SJSA1 (cell line): ENCODE measurements at places on chromosomes 6 and 20. TPM values are rescaled to one million over a fixed set of nuclear protein-coding genes. Genes with fewer than 3 reads are reported as not detected.

DNA sequence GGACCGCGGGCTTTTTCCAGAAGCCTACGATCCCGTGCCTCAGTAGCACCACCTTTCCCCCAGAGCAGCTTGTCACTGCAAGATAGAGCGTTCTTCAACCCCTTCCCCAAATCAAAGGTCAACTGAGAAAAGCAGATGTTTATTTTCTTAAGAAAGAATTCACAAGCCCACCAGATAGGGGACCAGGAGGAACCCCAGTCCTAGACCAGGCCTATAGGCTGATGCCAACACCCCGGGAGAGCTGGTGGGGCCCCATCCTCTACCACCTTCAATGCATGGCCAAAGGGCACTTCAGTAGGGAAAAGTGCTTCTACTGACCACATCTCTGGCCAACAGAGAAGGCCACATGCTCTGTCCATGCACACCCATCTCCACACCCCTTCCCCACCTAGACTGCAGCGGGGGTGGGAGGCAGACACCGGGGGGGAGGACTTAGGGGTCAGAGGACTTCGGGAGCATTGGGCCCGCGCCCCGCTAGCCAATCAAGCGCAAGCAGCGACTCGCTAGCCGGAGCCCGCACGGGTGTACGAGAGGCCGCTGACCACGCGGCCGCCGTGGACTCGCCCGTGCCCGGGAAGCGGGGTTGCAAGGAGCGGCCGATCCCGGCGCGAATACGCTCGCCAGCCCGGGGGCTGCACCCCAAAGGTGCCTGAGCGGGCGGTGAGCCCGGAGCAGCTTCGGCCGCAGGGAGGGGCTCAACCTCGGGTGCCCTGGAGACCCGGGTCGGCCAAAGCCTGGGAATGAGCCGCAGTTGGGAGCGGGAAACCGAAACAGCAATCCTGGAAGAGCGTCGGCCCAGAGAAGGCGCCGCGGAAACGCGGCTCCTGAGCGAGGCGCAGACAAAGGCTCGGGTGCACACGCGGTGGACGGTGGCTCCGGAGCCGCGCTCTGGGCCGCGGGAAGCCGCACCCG, 2.8 kb downstream of the PDE10A start:
- H3K27me3 ChIP-seq, result peaks cover 77% of the 10 kb centered on the region
- no peaks in the 10 kb centered on the region for H3K36me3 ChIP-seq
- peaks cover 36% of the 10 kb centered on the region for H3K4me1 ChIP-seq
- no peak overlapping the region for H3K27ac ChIP-seq

- H3K27ac ChIP-seq, result peak overlapping the region; percentile 62
- no peak for DNase-seq
- peaks cover 43% of the 10 kb centered on the region for H3K4me1 ChIP-seq
- no peaks in the 10 kb centered on the region for H3K27me3 ChIP-seq
These were observed 296.8 kb upstream of the MARCKS start for GRCh38 chr6:113560376-113560775.

GRCh38 chr6:15905488-15906419, 223.1 kb upstream of the MYLIP start:
- no peak overlapping the region for H3K27ac ChIP-seq
- no peaks in the 10 kb centered on the region for H3K36me3 ChIP-seq
- no peak for DNase-seq
- no peaks in the 10 kb centered on the region for H3K27me3 ChIP-seq
- no peaks in the 10 kb centered on the region for H3K4me1 ChIP-seq

DNA sequence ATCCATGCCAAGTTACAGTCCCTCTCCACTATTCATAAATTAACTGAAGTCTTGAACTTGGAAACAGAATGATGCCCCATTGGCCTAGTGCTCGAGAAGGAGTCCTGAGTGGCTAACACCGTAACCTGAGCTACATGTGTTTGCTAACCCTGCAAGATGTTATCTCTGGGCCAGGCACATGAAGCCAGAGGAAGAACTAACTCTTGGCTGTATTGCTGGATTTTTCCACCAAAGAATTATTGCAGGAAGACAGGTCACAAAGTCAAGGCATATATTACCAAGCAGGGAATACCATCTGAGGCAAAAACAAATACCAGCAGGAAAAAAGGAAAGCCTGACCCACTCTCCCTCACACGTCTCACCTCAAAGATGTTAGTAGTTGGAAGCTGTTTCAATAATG, 148.9 kb upstream of the PHACTR1 start:
- peaks cover 20% of the 10 kb centered on the region for H3K4me1 ChIP-seq
- H3K4me3 ChIP-seq, result no peak overlapping the region
- H3K36me3 ChIP-seq, result no peaks in the 10 kb centered on the region

DNA sequence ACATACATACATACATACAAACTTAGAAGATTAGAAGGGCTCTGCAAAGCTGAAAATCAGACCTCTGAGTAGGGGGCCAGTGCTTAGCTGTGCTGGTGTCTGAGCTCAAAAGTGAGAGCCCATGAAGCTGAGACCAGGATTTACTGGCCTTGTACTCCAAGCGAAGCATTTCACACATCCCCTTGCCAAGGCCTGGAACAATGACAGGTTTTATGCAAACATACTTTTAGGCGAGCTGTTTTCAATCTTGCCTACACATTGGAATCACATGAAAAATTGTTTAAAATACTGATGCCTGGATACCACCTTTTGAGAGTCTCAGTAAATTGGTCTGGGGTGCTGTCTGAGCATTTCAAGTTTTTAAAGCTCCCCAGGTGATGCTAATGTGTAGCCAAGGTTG, 80.9 kb upstream of the SRSF6 start:
- H3K27ac ChIP-seq, result no peak overlapping the region
- no peak overlapping the region for H3K4me3 ChIP-seq
- H3K36me3 ChIP-seq, result no peaks in the 10 kb centered on the region
- H3K27me3 ChIP-seq, result peaks cover 14% of the 10 kb centered on the region

- no peak overlapping the region for H3K27ac ChIP-seq
- peaks cover 52% of the 10 kb centered on the region for H3K36me3 ChIP-seq
- DNase-seq, result no peak
- H3K4me1 ChIP-seq, result peaks cover 5% of the 10 kb centered on the region
These were observed 6.5 kb downstream of the GSS start for GRCh38 chr20:34949120-34949519.

DNA sequence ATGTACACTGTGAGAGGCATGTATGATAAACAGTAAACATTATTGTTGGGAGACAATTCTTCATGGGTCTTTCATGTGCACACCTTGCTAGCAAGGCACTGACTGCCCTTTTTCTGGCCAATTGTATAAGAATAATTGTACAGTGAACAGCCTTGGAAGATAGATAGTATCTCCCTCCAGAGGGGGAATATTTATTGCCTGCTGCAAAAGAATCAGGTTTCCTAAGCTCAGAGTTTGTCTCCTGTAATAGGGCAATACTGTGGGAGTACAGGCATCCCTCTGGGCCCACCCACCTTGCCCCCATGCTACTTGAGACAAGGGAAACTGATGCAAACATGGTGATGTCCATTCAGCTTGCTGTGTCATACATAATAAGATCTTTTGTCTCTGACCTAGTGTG, 442.2 kb downstream of the HDGFL1 start:
- no peak overlapping the region for H3K4me3 ChIP-seq
- no peaks in the 10 kb centered on the region for H3K4me1 ChIP-seq
- no peak for DNase-seq
- H3K36me3 ChIP-seq, result no peaks in the 10 kb centered on the region

DNA sequence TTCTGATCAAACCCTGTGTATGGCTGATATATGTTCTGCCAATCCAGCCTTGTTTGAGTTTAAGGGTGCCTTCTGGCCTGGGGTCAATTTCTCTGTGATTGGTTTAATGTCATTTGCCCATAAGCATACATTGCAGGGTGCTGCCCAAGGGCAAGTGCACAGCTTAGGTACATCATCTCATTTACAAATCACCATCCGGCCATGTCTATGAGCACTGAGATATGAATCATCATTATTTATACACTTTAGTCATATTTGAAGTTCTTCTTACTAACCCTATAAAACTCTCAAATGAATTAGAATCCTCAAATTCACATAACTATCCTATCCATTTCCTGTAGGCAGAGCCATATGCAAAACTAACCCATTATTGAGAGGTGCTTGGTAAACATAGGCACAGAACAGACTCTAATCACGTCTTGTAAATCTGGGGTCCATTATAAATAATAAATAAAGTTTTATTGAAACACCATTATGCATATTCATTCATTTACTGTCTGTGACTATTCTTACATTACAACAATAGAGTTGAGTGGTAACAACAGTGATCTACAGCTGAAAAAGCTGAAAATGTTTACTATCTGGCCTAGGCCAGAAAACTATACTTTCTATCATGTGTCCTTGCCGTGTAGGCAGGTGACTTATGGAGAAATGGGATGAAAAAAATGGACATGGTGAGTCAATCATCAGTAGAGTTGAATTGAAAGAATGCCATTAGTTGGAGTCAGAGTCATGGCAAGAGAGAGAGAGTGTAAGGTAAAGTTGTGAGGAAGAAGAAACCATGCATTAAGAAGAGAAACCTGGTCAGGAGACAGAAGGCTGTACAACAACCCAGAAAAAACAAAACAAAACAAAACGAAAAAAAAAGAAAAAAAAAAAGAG, 25.0 kb downstream of the KCNQ5 start:
- H3K4me1 ChIP-seq, result peaks cover 22% of the 10 kb centered on the region
- no peaks in the 10 kb centered on the region for H3K27me3 ChIP-seq
- no peak for DNase-seq
- no peak overlapping the region for H3K4me3 ChIP-seq
- H3K36me3 ChIP-seq, result no peaks in the 10 kb centered on the region

DNA sequence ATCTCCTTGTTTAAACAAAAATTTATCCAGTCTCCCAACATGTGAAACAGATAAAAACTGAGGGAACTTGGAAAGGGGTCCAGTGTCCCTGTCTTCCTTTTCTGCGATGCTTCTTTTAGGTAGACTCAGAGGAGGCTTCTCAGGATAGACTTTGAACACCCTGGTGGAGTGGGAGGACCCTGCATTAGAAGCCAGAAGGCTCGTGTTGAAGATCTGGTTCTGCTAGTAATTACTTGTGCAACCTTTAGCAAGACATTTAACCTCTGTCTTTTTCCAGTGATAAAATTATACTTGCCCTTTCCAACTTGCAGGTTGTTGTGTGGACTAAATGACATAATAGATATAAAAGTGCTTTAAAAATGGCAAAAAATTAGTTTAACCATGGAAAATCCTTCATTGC, 67.1 kb upstream of the PREP start:
- no peak overlapping the region for H3K4me3 ChIP-seq
- H3K4me1 ChIP-seq, result peaks cover 10% of the 10 kb centered on the region
- H3K27ac ChIP-seq, result no peak overlapping the region

- H3K27me3 ChIP-seq, result no peaks in the 10 kb centered on the region
- peaks cover 39% of the 10 kb centered on the region for H3K36me3 ChIP-seq
- no peak overlapping the region for H3K27ac ChIP-seq
- DNase-seq, result no peak
These were observed 37.7 kb downstream of the TMEM181 start for GRCh38 chr6:158597565-158597964.

- peaks cover 46% of the 10 kb centered on the region for H3K36me3 ChIP-seq
- no peaks in the 10 kb centered on the region for H3K27me3 ChIP-seq
- H3K27ac ChIP-seq, result no peak overlapping the region; the same call in 1 of the 2 replicates
- H3K4me1 ChIP-seq, result peaks cover 13% of the 10 kb centered on the region
- DNase-seq, result no peak
These were observed 833 bp downstream of the RAB5IF start for GRCh38 chr20:36606158-36607066.

DNA sequence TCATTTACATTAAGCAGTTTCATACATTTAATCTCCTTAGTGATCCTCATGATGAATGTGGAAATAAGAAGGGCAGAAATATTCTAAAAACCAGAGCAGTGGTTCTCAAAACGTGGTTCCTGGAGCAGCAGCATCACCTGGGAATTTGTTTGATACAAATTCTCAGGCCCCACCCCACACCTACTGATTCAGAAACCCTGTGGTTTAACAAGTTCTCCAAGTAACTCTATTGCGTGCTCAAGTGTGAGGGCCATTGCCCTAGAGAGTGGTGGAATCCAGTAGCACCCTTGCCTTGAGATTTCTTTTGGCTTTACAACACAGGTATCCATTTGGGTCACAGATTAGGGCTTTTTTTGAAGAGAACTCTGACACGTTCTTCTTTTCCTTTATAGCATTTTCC, 354.6 kb upstream of the FLRT3 start:
- no peak overlapping the region for H3K4me3 ChIP-seq
- H3K36me3 ChIP-seq, result no peaks in the 10 kb centered on the region
- no peak for DNase-seq
- no peak overlapping the region for H3K27ac ChIP-seq

DNA sequence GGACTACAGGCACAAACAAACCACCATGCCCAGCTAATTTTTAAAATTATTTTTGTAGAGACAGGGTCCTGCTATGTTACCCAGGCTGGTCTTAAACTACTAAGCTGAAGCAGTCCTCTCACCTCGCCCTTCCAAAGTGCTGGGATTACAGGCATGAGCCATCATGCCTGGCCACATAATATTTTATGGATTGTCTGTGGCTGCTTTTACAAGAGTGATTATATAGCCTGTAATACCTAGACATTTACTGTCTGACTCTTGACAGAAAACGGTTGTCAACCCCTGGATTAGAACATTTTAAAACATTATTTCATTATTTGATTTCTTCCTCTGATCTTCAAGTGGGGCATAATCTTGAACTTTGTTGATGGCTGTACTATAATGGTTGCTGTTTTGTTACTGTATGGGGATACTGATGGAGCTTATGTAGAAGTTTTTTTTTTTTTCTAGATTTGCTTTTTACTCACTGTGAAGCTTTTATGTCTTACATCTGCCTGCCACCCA, 14.3 kb downstream of the PARD6B start:
- no peaks in the 10 kb centered on the region for H3K27me3 ChIP-seq
- H3K27ac ChIP-seq, result no peak overlapping the region
- no peak overlapping the region for H3K4me3 ChIP-seq
- H3K4me1 ChIP-seq, result peaks cover 53% of the 10 kb centered on the region
- H3K36me3 ChIP-seq, result no peaks in the 10 kb centered on the region

- DNase-seq, result no peak
- H3K4me1 ChIP-seq, result no peaks in the 10 kb centered on the region
- H3K27me3 ChIP-seq, result no peaks in the 10 kb centered on the region
- H3K27ac ChIP-seq, result no peak overlapping the region
- H3K4me3 ChIP-seq, result no peak overlapping the region
- no peaks in the 10 kb centered on the region for H3K36me3 ChIP-seq
These were observed 98.2 kb downstream of the BCAS1 start for GRCh38 chr20:53972179-53972578.

DNA sequence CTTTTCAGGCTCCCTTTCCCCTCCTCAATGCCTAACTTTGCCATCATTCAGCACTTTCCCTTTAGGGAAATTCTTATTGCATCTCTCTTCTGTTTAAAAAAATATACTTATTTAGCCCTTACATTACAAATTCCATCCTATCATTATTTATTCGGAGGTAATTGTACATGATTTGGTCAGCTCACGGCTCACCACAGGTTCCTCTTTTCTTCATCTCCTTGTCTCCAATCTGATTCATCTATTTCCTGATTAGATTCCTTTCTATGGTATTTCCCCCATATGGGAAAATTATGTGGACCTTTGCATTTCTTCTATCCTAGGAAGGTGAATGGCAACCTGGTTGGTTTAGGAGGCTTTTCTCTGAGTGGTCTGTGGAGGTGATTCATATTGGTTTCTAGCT, 12.9 kb upstream of the EMILIN3 start:
- no peak overlapping the region for H3K27ac ChIP-seq
- H3K4me3 ChIP-seq, result no peak overlapping the region
- no peaks in the 10 kb centered on the region for H3K4me1 ChIP-seq
- H3K36me3 ChIP-seq, result no peaks in the 10 kb centered on the region
- no peak for DNase-seq
- H3K27me3 ChIP-seq, result peaks cover 14% of the 10 kb centered on the region

The OPRL1 gene
- total RNA-seq, result 0.09 and 0.16 TPM in 2 replicates

The GDAP1L1 gene
- not detected in 2 replicates for total RNA-seq

The TAGAP gene
- 5.7 and 8.4 TPM in 2 replicates for total RNA-seq

The SEC63 gene
- 16.7 and 21.2 TPM in 2 replicates for total RNA-seq
